D721Med (cell line): ENCODE measurements at places on chromosomes 5 and 9.

DNA sequence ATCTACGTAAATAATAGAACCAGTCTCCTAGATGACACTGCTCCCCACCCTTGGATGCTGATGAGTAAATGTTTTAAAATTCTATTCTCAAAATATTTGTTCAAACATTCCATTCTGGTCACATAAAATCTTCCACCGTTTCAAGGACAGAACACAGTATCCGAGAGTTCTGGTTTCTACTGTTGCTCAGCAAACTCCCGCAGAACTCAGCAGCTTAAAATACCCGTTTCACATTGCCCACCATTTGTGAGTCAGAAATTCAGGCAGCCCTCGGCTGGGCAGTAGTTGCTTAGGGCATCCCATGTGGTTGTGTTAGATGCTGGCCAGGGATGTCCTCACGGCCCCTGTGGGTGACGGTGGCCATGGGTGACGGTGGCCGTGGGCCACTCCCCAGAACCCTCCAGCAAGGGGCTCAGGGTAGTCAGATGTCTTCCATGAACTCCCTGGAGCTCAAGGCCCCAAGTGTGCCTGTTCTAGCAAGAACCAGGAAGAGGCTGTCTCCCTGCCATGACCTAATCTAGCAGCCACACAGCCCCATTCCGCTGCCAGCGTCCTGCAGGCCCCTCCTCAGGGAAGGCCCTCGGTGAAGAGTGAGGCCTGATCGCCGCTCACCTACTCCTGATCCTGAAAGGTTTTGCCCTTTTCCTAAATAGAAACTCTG, 17.4 kb downstream of the MGAT1 start:
- no peak for DNase-seq

DNA sequence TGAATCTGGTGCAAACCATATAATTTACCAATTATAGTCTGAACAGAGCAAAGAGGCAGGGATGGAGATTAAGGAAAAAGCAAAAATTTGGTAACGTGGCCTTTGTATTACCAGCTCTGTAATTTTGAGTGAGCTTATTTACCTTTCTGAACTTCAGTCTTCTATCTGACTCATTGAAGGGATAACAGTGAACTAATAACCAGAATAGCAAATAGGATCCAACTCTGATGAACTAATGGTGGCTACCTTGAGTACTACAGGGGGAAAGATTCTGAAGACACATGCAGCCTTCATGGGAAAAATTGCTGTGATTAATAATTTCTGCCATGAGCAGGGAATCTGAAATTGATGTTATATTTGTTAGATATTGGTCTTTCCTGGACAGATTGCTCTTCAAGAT, 23.0 kb upstream of the LARP1 start:
- no peak for DNase-seq

- DNase-seq: no peak
These were observed 95.9 kb upstream of the FBN2 start for GRCh38 chr5:128633901-128634300.

DNA sequence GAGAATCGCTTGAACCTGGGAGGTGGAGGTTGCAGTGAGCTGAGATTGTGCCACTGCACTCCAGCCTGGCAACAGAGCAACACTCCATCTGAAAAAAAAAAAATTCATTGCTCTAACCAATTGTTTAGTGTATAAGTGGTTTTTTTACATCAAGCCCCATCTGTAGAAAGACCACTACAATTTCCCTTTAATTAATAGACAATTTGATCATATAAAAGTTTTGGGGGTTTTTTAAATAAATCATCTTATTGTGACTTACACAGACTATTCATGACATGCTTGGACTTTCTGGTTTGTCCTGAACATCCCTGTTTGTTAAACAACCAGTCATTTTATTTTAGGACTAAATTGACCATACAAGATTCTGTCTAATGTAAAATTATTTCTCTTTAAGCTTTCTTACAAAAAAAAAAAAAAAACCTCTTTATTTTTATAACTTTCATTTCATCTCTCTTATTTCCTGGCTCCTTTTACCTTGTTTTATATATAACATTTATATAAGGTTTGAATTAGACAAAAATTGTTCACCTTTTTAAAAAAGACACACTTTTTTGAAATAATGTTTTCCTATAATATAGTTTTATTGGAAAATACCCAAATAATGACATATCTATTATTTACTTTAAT, 9.8 kb upstream of the FANCC start:
- no peak for DNase-seq

DNA sequence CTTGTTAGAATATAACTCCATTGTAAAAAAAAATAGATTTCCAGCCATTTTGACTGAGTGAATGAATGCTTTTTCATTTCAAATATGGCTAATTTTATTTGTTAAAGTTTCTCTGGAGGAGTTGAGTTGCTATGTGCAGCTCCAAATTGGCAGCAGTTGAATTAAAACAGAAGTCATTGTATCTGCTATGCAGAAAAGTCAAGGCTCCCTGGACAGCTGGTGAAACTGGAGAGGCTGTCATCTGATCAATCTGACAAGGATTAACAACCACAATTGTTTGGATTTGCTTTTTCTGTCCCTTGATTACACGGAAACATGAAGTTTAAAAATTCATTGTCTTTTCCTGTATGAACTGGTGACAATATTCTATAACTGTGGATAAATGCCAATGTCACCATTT, 713.9 kb downstream of the EFNA5 start:
- DNase-seq: no peak

- no peak for DNase-seq
These were observed 219.1 kb downstream of the MED10 start for GRCh38 chr5:6158974-6159831.

- DNase-seq: no peak
These were observed 74.9 kb upstream of the CER1 start for GRCh38 chr9:14797435-14797834.

GRCh38 chr5:142421621-142422397, 97.0 kb upstream of the SPRY4 start:
- DNase-seq: no peak

- no peak for DNase-seq
These were observed 29.3 kb upstream of the CLPTM1L start for GRCh38 chr5:1374030-1374678.

GRCh38 chr5:638501-639252, 26.5 kb downstream of the CEP72 start:
- DNase-seq: no peak

DNA sequence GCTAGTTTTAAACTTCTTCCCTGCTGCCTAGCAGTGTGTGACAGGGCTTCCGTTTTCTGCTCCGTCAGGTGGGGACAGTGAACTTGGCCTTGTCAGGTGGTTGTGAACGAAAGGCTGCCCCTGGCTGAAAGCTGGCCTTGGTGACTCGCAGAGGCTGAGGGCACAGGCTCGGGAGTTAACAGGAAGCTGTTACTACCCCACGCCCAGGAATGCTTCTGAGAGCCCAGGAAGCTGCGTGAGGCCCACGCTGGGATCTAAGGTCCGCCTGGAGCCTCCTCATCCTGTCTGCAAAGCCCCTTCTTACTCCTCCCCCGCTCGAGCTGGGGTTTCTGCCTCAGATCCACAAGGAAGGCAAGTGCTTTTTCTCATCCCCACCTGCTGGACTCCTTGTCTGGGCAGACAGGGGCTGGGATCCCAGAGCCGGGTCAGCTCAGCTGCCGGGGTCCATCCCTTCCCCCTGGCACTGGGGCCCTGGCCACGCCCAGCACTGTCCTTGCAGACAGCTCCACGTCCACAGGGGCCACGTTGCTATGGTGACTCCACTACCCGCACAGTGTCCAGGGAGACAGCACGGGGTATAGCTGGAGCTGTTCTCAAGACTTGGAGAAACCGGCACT, 124.7 kb upstream of the TBC1D2 start:
- peak; percentile 15 for DNase-seq

GRCh38 chr5:3120028-3120427, 368.6 kb upstream of the IRX2 start:
- DNase-seq: no peak

DNA sequence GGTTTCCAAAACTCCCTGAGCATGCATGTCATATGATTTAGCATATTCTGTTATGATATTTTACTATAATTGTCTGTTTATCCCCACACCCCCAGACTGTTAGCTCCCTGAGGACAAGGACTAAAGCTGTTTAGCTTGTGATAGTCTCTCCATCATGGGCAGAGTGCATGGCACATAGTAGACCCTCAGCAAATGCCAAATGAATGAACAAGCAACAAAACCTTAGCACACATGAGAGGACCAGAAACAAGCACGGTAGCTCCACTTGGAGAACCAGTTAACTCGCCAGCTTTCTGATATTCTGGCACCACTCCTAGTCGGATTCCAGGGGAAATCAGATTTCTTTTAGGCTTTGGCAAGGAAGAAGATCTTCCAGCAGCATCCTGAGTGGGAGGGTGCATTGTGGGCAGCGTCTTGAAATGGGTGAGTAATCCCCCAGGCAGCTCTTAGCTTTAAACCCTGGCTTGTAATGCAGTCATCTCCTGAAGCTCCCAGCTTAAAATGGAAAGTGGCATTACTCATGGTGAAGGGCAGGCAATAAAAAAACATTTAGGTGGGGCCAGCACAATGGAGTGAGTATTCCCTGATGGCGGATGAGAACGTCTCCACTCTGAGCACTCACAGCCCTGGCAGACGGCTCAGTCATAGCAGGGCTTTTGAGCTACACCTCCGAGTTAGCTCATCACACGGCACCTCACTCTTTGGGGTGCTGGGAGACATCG, 41.1 kb downstream of the FGF1 start:
- no peak for DNase-seq

DNA sequence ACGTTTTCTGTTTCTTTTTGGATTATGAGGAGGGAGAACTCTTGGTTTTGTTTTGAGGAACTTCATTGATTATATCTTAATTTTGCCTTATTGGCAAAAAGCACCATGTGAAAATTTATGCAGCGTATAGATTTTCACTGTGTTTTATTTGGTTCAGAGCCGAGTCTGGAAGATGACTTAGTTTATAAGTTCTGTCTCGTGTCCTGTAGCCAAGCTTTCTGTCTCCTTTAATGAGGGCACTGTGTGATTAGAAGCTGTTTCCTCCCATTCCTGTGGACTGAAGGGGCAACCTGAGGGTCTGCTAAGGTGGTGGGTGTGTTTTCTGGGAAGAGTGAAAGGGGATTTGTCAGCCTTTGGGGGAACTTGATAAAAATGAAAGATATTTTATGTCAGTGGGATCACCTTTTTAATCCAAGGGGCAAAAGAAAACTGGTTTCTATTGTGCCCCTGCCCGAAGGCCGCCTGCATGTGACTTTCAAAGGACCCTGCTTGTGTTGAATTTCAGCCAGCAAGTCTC, 262.1 kb downstream of the FANCC start:
- DNase-seq: no peak

- DNase-seq: no peak
These were observed 75.6 kb downstream of the CRB2 start for GRCh38 chr9:123431581-123431980.

GRCh38 chr5:88923623-88924329, 40.8 kb upstream of the MEF2C start:
- no peak for DNase-seq

DNA sequence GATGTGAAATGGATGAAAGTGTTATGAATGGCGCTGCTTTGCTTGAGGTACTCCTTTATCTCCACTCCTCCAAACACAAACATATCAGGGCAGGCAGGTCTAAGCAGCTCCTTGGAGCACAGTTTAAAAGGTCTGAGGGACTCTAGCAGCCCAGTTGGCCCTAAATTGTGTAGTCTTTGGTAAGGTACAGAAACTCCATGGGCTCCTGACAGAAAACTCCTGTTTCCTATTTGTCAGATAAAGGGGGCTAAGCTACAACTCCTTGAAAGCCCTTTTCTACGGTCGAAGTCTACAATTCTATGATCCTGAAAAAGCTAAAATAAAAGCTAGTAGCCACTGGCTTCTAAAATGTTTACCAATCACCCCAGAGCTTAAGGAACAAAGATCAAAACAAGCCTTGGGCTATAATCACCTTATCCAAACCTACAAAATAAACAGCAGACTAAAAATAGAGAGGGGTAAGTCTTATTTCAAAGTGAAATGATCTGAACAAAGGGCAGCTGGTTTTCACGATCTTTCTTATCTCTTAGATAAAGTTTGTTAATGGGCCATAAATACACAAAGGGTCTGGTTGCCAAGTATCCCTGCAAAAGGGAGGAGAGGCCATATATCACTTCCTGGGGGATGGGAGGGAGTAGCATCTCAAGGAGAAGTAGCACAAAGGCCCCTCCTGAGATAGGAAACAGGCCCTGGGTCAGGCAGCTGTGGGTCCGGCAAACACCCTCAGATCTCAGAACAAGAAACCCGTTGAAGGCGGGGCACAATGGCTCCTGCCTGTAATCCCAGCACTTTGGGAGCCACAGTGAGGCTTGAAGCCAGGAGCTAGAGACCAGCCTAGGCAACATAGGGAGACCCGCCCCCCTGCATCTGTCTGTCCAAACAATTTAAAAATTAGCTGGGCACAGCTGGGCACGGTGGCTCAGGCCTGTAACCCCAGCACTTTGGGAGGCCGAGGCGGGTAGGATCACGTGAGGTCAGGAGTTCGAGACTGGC, 28.3 kb upstream of the DENND4C start:
- peak; percentile 23 for DNase-seq

- no peak for DNase-seq
These were observed 627 bp downstream of the ARRDC1 start for GRCh38 chr9:137606005-137606621.

DNA sequence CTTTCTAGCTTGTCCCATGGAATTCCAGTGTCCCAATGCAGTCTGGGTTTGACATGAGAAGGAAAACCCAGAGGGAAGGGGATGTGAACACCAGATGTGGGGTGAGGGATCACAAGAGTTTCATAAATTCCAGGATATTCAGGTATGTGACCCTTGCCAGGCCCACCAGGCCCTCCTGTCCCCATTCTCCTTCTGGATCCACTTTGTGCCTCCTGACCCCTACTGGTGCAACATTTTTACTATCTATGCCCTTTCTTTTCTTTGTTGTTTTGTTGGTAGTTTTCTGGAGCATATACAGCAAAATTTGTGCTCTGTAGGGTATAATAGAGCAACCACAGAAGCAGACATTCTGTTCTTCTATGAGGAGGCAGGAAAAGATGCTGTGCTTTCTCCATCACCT, 597.0 kb upstream of the GRAMD2B start:
- no peak for DNase-seq

- DNase-seq: no peak
These were observed 3.6 kb upstream of the SCGB3A2 start for GRCh38 chr5:147874910-147875367.

DNA sequence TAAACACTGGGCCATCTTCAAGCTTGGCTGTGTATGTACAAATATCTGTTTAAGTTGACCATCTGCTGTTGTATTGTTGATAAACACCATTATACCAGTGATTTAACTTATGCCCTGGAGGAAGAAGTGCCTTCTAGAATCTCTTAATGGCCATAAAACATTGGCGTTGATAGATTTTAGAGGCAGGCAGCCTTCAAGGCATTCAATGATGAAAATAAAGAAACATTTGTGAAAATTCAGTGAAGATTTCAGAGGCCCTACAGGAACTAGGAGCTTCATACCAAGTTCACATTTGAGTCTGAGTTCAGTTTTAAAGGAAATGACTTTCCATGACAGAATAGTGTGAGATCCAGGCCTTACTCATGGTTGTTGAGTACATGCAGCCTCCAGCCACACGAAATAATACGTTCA, 52.2 kb downstream of the MAP1B start:
- no peak for DNase-seq
